ENCODE measurements at places on chromosomes 6 and 20.

GRCh38 chr6:40755749-40756452 lies 168.7 kb upstream of the LRFN2 start:
- no peak for DNase-seq

GRCh38 chr6:160424256-160424655 lies 76.1 kb downstream of the SLC22A3 start:
- no peak for DNase-seq

DNA sequence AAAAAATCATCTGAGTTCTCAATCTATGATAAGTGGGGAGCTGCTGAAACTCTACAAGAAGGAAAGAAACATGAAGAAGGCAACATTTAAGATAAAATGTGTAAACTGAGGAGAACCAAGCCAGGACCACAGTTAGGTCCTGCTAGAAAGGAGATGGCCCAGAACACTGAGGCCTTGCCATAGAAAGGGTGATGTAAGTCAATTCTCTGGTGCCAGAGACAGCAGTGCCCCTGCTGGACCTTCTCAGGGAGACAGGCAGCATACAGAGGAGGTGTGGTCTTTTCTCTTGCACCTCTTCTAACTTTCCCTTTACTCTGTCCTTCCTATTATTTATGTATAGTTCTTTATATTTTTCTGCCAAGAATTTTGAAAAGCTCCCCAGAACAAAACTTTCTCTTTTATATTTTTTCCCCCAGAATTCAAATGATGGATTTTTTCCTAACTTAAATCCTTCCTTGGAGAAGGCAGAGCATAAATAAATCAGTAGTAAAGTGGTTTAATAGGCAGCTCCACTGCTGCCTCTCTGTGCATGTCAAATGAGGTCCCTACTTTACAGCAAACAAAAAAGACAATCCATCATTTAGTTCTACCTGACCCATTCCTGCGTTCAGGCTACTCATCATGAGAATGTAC lies 9.0 kb downstream of the UQCC2 start:
- peak; percentile 40 for DNase-seq

GRCh38 chr6:37280162-37280887 lies 22.4 kb upstream of the TMEM217 start:
- no peak for DNase-seq

GRCh38 chr6:168302534-168302933 lies 17.0 kb downstream of the DACT2 start:
- DNase-seq: no peak

GRCh38 chr20:63351811-63352591 lies 9.1 kb downstream of the CHRNA4 start:
- no peak for DNase-seq

DNA sequence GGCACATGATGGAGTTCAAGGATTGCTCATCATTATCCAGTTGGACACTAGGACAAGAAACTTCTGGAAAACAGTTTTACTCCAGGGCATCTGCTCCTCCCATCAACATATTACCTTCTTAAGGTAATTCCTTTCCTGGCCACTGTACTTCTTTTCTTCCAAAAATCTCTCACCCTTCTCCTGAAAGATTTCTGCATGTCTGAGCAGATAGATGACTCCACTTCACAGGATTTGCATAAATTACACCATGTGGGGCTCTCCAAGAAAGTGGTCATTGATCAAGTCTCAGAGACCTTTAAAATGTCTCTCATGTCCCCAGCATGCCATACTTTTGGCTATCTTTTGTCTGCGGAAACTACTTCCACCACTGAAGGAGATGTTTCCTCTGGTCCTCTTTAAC lies 103.2 kb upstream of the TNFAIP3 start:
- no peak for DNase-seq

GRCh38 chr6:6105472-6106036 lies 98.8 kb upstream of the NRN1 start:
- DNase-seq: no peak

DNA sequence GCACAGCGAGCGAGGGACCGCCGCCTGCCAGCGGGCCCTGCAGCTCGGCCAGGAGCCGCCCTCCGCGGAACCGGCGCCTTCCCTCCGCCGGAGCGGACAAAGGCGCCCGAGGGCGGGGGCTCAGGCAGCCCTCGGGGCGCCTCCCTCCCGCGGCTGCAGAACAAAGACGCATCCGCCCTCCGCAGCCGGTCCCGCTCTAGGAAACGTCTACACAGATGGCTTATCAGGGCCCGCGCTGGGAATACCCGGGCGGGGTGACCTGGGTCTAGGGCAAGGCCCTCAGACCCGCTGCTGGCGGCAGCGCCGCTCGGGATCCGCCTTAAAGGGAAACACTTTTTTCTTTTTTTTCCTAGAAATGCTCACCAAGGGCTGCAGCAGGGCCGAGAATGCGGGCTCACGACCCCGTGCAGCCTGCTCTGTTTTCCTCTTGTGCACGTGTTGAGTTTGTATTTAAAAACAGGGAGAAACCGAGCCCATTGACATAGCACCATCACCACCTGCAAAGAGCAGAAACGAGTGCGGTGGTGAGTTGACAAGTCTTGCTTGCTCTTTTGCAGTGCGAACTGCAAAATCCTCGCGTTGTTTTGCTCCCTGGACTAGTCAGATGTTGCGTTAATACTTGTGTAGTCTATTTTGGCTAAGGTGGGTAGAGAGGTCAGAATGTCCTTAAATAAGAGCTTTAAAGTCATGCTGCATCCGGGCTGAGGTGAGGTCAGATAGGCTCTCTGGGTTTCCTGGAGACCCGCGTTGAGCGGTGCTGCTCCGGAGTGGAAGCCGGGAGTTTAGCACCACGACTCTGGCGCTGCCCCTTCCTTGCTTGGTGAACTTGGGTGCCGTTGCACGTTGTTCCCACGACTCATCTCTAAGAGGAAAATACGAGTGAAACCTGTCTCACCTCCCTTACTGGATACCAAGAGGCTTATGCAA lies 1.1 kb upstream of the RPS6KA2 start:
- DNase-seq: peak; percentile 78

DNA sequence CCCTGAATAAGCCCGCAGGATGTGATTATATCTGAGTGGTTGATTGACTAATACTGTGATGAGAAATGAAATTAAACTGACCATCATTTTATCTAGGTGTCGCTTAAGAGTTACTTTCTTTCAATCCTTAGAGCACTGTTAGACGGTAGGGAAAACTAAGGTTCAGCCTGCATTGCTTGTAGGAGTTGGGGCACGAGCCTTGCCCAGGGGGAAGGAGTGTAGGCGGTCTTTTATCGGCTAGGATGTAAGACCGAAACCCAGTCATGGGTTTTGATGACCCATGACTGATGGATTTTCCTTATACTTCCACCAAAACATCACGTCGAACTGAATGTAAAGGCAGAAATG lies 392 bp upstream of the TASP1 start:
- no peak for DNase-seq

DNA sequence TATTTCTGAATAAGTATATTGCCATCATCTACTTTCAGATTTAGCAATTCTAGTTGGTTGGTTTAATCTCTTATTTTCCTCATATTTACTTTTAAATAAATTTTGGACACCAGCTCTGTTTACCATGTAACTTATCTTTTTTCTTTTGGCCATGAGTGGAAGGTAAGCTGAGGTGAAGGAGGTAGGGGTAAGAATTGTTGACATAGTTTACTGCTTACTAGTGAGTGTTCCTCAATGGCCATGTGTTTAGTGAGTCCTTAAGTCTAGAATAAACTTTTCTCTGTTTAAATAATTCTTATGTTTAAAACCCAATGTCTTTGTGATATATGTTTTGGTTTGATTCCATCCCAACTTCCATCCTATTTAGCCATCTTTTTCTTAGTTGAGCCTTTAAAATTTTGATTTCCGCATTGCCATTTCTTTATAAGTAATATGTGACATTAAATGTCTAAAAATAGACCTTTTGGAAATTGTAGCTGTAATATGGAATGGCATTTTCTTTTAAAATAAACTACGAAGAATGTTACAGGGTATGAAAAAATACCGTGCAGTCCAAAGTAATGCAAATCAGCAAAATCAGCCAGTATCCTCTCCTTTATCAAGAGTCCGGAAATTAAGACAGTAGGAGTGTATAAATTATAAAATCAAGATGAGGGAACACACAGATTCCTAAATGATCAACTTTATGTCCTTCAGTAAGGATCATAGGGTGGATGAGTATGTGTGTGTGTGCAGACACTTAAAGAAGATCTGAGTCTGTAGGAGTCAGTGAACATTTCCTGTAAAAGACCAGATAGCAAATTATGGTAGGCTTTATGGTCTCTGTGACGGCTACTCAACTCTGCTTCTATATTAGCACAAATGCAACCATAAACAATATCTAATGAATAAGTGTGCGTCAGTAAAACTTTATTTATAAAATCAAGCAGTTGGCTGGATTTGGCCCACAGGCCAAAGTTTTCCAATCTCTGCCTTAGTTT lies 10.3 kb downstream of the STXBP5 start:
- DNase-seq: no peak

GRCh38 chr20:9140162-9140760 lies 71.4 kb downstream of the PLCB4 start:
- DNase-seq: no peak

DNA sequence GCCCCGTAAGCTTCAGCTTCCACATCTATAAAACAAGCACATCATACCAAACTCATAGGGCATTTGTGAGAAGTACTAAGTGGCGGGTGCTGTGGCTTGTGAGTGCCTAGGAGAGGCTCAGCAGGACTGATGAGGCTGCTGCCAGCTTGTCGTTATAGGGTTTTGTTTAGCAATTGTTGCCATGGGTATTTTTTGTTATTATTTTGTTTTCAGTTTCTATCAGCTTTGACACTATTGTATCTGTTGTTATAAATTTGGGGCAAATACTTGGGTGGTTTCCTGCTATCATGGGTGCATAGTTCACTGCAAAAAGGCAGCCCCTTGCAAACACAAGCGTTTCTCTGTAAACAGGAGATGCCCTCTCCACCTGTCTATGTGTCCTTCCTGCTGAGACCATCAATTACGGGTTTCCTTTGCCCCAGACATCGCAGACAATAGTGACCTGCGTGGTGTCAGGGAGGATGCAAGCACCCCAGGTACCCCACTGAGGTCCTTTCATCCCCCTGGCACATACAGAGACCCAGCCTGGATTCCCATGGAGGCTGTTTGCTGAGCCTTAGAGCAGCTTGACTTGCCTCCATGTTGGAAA lies 3.1 kb upstream of the CCDC167 start:
- DNase-seq: peak; percentile 61

DNA sequence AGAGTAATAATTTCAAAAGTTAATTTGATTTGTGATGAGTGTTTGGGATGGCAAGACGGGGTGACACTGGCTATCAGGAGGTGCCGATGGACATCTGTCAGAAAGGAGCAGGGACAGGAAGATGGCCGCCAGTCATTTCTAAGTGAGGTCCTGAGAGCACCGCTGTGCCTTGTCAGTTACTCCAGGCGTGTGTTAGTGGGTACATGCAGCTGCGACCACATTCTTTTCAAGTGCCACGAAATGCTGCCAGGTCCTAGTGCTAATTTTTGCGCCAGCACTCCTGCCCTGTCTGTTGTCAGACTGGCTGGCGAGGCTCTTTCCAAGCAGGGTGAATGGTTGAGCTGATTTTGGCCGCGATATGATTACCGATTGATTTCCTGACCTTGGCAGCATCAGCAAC lies 64.6 kb upstream of the INSM1 start:
- DNase-seq: no peak

DNA sequence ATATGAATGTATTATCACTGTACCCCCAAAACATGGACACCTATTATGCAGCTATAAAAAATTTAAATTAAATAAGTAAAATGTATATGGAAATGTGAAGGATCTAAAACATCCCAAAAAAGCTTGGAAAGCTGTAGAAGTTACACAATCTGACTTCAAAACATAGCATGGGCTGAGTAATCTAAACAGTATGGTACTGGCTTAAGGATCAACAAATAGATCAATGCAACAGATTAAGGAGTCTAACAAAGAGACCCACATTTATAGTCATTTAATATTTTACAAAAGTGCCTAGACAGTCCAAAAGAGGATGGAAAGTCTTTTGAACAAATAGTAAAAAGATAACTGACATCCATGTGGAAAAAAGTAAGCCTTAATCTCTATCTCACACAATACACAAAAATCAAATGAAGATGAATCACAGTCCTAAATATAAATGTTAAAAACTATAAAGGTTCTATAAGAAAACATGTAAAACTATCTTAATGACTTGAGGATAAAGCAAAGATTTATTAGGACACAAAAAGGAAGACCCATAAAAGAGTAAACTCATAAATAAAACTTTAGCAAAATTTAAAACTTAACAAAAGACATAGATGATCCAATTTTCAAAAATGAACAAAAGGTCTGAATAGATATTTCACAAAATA lies 46.8 kb downstream of the RANBP9 start:
- DNase-seq: no peak

- DNase-seq: no peak
Observed at GRCh38 chr6:121771937-121772720, 336.7 kb downstream of the GJA1 start.
